ENCODE measurements at places on chromosomes 2 and 18.

GRCh38 chr18:59835605-59836379 lies 64.0 kb upstream of the PMAIP1 start:
- peak; percentile 32 for DNase-seq

DNA sequence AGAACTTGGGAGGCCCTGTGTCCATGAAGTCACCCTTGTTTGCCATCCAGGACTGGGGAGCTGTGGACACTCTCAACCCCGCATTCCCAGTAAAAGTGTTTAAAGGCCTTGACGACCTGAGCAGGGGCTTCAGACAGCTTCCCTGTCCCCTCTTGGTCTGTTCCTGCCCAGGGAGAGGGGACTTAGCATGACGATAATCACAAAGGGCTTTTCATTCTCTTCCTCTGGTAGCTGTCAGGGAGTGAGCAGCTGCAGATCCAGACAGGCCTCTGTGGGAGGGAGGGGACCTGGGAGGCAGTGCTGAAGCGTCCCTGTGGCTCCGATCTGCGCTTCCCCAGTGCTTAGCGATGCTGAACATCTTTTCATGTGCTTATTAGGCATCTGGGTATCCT lies 77.8 kb upstream of the HS6ST1 start:
- DNase-seq = peak; percentile 40

GRCh38 chr18:75376004-75376403 lies 51.5 kb downstream of the SMIM21 start:
- DNase-seq = no peak

DNA sequence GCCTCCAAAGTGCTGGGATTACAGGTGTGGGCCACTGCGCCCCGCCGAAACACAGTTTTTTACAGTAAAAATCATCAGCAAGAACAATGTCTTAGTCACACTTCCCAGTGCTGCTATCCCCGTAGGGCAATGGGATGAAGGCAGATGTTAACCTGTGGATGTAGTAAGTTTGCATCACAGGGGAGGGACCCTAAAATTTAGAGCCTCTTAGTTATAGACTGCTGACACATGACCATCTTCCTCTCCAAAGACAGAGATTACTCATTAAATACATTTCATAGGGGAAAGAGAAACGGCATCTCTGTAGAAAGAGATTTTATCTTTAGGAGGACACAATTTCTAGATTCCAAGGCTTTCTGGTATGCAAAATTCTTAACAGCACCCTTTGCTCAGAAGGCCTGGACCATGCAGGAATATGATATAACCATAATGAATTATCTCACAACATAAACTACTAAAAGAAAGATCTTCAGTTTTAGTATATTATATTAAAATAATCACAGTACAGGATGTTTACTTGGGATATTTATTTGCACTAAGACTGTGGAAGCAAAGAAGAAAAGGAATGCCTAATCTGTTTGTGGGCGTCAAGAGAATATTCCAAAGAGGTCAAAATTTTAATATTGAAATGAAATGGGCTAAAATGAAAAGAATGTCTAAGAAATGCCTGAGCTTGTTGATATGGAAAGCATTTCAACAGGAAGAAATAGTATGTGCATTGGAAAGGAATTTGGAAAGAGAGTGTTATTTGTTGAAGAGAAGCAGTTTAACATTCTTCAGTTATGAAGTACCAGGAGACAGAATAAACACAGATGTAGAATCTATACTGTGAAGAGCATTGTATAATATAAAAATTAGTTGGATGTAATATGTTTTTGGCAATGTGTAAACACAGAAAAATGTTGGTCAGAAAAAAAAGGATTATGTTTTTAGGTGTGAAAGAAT lies 1228.3 kb upstream of the CHAC2 start:
- no peak for DNase-seq

DNA sequence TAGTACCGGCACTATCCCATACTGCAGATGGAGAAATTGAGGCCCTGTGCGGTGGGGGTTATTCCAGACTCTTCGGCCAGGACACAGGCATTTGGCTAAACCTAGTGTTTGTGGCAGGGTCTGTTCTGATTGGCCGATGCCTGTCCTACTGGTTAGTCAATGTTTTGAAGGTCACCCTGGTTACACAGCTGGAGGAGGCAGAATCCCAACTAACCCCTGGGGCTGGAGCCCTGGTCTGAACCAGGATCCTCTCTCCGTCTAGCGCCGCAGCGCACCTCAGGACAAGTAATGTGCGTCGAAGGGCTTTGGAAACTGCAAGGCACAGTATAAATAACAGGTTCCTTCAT lies 19.4 kb downstream of the TEX44 start:
- DNase-seq = no peak

DNA sequence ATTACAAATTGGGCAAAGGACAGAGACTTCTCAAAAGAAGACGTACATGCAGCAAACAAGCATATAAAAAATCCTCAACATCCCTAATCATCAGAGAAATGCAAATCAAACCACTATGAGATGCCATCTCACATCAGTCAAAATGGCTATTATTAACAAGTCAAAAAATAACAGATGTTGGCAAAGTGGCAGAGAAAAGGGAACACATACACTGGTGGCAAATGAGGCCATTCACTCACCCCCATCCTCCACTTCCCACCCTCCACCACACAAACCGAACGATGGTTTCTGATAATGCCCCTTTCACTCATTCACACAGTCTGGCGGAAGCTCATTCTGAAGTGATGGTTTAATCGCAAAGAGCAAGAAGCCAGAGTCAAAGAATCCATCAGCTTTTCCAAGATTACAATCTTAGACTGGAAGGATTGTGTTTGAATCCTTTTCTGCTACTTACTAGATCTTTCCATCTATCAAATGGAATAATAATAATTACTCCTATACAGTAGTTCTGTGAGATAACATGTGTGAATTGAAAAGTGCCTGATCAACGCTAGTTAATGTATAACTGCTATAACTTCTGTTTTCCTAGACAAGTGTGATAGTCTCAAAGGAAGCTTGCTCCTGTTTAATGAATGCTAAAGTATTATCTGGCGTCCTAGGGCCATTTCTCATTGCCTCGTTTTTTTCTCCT lies 16.9 kb upstream of the CD28 start:
- DNase-seq = no peak

DNA sequence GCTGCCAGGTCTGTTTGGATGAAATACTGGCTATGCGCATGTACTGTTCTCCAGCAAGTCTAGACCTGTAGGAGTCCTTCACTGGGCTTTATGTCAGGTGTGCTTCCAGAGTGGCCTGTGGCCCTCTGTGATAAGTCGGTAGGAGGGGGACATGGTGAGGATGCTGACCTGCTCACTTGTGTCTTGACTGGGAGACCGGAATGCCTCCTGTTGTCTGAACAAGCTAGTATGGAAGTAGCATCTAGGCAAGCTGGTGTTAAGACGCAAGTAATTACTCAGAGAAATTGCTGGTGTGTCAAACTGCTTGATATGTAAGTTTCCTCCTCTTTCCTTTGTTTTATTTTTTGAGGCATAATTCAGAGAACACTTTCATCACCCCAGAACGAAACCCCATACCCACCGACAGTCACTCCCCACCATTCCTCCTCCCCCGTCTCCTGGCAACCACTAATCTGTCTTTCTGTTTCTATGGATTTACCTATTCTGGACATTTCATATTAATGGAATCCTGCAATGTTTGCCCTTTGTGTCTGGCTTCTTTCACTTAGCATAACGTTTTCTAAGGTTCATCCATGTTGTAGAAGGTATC lies 76.4 kb downstream of the TMEM247 start:
- DNase-seq = no peak

- DNase-seq = no peak
These were observed 3.0 kb downstream of the GIGYF2 start for GRCh38 chr2:232700154-232700553.

GRCh38 chr18:9804517-9805104 lies 81.2 kb upstream of the TXNDC2 start:
- DNase-seq = no peak

DNA sequence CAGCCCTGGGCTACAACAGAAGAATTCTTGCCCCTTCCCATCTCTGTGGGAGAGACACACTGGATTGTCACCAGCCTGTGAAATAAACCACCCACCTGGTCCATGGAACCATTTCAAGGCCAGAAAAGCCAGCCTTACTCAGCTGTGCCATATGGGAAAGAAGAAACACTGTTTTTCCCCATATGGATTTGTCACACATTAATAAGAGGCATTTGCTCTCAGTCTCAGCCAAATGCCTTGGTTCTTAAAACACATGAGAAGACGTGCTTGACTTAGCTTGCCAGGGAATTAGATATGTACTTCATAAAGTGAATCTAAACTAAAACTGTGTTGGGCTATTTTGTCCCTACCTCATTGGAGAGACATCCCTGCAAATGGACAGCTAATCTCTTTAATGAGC lies 308.6 kb upstream of the TNP1 start:
- DNase-seq = no peak

GRCh38 chr2:54897420-54898310 lies 152.6 kb downstream of the RTN4 start:
- DNase-seq = no peak

DNA sequence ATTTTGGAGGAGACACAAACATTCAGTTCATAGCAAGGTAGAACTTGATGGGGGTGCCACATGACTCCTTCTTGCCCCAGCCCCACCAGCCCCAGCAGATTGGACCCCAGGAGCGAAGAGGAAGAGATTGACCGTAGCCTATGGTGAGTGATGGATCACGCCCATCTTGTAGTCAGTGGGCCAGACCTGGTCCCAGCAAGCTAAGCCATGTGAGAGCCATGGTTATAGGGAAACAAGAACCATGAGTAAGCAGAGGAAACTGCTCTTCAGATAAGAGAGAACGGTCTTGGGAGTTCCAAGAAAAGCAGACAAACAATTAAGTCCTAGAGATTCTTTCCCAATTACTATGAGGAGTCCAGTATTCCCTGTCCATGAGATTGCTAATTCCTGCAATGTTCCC lies 4.6 kb upstream of the TCF4 start:
- no peak for DNase-seq

- DNase-seq = no peak
These were observed 463 bp upstream of the CABYR start for GRCh38 chr18:24138409-24138788.

DNA sequence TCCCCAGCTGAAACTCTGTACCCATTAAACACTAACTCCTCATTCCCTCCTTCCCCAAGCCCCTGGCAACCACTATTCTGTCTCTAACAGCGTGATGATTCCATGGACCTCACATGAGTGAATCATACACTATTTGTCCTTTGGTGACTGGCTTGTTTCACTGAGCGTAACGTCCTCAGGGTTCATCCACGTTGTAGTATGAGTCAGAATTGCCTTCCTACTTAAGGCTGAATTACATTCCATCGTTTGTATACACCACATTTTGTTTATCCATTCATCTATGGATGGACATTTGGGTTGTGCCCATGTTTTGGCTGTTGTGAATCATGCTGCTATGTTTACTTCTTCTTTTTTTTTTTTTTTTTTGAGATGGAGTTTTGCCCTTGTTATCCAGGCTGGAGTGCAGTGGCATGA lies 19.6 kb upstream of the CABLES1 start:
- DNase-seq = no peak

- peak; percentile 28 for DNase-seq
These were observed 5.4 kb downstream of the GDF7 start for GRCh38 chr2:20672201-20672951.

Data from nephron progenitor cell (in vitro differentiated cells).